Lung microvascular endothelial cell (primary cell): ENCODE measurements at places on chromosomes 16 and 17.

- DNase-seq: no peak
Observed at GRCh38 chr16:392450-393030, 4.5 kb upstream of the NME4 start.

- peak; percentile 73 for DNase-seq
Observed at GRCh38 chr16:3793161-3793576, 75.8 kb upstream of the TRAP1 start.

GRCh38 chr16:55703003-55704001 lies 47.5 kb downstream of the SLC6A2 start:
- DNase-seq: peak; percentile 79

DNA sequence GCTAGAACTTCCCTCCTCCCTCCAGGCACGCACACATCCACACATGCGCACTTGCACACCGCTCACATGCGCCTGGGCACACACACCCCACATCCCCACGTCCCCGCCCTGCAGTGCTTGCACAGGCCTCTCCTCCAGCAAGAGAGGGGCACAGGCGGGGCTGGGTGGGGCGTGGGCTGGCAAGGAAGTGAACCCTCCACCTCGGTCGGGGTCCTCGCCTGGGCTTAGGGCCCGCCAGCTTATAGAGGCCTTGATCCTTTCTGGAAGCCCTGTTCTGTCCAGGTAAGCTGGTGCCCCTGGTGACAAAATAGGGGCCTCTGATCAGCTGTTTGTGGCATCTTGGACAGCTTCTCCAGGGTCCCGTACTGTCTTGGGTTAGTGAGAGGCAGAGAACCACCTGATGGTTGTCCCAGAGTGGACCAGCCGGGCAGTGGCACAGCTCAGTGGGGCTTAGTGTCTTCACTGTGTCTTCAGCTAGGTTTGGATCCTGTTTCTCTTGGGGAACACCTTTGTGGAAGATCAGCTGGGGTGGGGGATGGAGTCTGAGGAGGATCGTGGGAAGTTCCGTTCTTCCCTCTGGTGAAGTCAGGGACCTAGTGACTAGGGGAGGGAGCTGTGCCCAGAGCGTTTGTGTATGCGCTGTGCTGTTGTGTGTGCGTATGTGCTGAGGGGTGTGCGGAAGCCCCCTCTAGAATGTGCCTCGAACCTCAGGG lies 12.1 kb downstream of the TBX4 start:
- no peak for DNase-seq

DNA sequence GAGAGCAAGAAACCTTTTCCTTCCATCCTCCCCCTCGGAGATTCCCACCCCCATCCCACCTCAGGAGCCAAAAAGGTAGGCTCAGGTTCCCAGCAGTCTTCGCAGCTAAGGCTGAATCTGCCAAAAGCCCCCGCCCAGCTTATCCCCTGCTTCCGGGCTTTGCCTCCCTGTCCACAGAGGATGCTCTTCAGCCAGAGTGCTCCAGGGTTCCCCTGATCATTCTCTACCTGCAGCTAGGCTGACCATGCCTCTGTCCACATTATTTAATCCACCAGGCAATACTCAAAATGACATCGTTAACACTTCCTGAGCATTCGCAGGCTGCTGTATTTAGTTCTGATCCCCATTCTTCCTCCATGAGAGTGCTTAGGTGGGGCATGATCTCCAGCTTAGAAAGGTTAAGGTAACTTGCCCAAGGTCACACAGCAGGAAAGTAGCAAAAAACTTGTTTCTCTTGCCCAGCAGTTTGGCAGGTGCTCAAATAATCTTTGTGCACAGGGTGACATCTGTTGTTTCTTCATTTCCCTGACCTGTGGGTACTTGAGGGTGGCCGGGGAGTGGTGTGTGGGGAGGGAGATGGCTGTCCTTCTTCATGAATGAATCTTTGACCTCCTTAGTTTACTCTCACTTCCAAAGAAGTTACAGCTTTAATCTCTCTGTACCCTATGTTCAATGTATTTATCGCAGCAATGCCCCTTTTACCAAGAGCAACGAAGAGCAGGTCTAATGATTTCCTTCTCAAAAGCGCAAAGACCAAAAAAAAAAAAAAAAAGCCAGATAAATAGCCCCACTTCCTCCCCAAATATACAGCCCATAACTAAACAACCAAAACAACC lies 848 bp upstream of the TBKBP1 start:
- no peak for DNase-seq

GRCh38 chr17:28112606-28113005 lies 70.1 kb downstream of the NLK start:
- peak; percentile 42 for DNase-seq

GRCh38 chr16:83863682-83864081 lies 35.2 kb upstream of the MLYCD start:
- DNase-seq: no peak

GRCh38 chr17:35684055-35684802 lies 47.2 kb upstream of the RASL10B start:
- DNase-seq: peak; percentile 46

DNA sequence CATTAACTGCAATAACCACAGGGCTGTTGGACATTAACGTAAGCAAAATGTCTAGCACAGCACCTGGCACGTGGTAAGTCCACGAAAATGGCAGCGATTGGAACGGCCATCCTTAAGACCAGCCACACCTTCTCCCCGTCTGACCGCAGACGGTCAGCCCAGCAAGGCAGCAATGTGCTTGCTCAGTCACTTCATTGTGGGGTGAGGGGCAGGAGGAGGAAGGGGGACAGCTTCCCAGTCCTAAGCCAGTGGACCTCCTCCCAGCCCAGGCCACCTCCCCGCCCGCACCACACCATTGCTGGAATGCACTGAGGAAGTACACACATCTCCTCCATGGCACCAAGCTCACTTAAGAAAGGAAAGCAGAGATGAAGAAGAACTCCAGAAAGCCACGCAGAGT lies 8.6 kb upstream of the MYLK3 start:
- no peak for DNase-seq

- DNase-seq: peak; percentile 46
Observed at GRCh38 chr17:68431661-68432071, 25.6 kb downstream of the WIPI1 start.

- peak; percentile 41 for DNase-seq
Observed at GRCh38 chr17:75876190-75876937, 2.0 kb downstream of the TRIM47 start.

GRCh38 chr17:75776386-75777295 lies 8.0 kb upstream of the UNK start:
- no peak for DNase-seq

DNA sequence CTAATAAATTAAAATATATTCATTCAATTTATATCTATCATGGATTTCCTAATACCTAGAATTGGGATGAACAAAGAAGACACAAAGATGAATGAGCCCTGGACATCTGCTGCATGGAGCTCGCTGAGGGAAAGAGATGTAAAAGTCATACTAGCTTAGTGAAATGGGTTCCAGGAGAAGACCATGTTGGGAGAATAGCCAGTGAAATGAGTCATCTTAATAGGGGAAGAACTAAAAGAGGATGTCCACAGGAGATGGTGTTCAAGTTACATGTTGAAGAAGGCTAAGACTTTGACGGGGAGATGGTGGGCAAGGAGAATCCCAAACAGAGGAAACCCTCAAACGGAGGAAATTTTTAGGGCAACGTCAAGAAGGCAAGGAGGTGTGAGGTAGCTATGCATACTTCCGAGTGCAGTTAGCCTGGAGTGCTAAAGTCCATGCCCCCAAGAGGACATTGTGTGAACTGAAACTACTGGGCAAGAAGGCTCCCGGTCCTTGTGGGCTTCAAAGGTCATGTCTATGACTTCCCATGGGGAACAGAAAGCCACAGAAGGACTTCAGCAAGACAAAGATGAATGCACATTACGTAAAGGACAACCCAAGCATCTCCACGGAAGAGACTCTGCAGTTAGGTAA lies 220.5 kb upstream of the CDH11 start:
- DNase-seq: no peak

DNA sequence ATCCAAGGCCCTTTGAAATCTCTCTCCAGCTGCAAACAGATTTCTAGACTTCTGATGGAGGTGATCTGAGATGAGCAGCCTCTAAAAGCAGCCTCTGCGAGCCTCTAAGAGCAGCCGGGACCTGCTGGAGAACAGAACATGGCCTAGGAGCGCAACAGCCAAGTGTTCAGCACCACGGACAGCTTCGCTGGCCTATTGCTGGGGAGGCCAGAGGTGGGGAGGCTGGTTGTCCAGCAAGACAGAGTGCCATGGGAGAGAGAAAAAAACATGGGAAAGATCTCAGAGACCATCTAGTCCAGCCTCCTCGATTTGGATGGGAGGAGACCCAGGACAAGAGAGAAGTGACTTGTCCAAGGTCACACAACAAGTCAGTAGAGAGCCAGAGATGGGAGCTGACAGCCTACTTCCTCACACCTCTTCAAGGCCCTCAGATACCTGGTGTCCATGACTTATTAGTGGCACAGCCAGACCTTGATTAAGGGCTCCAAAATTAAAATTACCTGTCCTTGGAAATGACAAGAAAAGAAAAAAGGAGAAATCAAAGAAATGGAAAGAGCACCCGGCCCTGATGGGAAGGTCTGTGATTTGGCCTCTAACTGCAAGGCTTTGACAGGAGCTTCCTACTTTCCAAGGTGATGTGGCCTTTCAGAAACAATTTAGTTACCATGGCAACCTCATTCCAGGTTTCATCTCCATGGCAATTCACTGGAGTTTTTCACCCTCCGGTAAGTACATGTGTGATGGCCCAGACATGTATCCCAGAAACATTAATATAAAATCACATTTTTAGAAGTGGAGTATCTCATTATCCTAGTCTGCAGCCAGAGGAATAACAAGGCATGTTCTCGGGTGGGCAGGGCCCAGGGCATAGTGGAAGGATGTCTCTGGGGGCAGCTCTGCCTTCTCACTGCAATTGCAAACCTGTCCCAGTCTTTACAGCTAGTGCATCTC lies 14.5 kb downstream of the RPRML start:
- peak; percentile 44 for DNase-seq

DNA sequence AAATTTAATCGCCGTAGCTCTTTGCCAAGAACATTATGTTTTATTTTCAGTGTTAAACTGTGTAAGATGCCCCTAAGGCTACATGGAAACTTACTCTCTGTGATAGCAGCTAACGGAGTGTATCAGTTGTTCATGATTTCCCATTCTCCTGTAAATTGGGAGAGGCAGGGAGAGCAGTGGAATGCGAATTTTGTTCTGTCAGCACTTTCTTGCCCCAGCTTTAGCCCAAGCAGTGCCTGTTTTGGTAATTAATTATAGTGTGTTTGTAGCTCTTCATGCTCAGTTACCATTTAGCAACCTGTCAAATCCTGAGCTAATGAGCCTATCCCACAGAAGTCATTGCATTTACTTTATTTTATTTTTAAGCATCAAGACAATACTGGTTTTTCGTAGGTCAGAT lies 475.1 kb upstream of the RBFOX1 start:
- DNase-seq: no peak

DNA sequence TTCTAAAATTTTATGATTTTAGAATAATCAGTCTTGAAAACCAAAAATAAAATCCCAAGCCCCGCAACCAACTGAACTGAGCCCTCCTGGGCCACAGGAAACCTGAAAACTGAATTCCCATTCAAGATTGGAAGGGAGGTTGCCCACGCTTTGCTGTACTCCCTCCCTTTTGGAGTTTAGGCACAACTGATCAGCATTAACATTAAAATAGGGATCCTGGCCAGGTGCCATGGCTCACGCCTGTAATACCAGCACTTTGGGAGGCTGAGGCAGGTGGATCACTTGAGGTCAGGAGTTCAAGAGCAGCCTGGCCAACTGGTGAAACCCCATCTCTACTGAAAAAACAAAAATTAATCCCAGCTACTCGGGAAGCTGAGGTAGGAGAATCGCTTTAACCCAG lies 52.7 kb upstream of the NETO2 start:
- DNase-seq: no peak

DNA sequence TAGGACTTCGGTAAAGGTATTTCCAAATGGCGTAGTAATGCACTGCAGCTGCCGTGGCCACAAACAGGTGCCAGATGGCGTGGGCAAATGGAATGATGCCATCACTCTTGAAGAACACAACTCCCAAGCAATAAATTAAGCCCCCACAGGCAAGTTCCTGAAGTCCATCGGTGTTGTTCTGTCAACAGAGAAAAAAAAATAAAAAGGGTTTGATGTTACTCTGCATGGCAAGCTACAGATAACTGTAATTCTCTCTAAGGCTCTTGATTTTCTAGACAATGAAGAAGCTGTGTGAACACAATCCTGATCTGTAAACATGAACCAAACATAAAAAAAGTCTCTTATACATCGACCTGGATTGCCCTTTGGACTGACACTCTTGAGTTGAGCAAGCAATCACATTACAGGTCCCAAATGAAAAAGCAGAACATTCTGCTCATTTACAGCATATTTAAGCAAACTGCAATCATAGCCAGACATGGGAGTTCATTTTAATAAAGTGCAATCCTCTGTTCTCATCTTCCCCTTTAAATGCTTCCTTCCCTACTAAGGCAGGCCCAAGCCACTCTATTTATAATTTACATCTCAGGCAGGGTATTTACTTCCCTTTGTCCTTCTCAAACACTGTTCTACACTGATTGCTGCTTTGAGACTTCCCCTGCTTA lies 27.1 kb downstream of the MMD start:
- DNase-seq: no peak
